Adipocyte (in vitro differentiated cells): ENCODE measurements at places on chromosomes 5 and 9.

DNA sequence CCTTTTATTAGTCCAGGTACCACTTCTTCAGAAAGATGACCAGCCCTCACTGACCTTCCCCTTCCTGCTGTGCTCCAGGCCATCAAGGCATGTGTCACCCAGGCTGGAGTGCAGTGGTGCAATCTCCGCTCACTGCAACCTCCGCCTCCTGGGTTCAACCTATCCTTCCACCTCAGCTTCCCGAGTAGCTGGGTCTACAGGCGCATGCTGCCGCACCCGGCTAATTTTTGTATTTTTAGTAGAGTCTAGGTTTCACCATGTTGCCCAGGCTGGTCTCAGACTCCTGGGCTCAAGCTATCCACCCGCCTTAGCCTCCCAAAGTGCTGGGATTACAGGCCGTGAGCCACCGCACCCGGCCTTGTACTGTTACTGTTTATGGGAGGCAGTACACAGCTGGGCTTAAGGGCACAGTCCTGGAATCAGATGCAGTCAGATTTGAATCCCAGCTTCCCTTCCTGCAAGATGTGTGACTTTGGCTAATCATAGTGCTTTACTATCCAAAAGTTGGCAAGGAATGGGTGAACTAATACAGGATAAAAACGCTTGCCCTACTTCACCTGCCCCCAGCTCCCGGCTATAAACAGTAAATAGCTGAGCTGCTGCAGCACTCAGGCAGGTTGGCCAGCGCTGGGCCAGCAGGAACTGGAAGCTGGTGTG lies 483 bp upstream of the EIF4EBP3 start:
- no peak for DNase-seq

GRCh38 chr5:132220491-132220890 lies 7.2 kb downstream of the P4HA2 start:
- peak; percentile 49 for DNase-seq

DNA sequence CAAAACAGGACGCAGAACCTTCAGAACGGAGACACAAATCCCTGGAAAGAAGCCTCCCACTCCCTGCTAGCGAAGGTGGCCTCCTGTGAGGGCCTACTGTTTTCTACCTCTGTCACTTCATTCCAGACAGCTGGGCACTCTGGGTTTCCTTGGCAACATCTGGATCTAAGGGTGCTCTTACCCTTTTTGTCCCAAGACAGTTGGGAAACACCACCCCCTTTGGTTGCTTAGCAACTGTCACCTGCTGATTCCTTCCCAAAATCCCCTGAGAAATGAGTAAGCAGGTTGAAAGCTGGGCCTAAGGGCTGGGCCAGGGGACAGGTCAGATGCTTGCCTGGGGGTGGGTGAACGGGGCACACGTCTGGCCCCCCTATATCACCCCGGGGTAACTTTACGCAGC lies 29.4 kb downstream of the NANS start:
- no peak for DNase-seq

DNA sequence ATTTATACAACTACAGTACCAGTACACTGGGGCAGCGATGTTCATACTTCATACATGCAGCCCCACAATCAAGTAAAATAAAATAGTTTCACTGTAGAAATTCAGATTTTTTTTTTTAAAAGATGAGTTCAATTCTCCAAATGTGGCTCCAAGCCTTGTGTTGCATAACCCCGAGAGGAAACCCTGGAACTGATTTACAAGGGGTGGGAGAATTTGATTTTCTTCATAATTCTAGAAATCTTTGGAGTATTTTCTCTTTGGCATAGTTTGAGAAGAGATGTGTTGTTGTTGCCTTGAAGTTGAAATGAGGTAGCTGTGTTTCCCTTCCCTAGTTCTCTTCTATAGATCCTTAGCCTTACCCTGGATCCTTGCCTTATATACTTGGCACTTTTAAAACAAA lies 3.1 kb downstream of the RHOBTB3 start:
- no peak for DNase-seq

DNA sequence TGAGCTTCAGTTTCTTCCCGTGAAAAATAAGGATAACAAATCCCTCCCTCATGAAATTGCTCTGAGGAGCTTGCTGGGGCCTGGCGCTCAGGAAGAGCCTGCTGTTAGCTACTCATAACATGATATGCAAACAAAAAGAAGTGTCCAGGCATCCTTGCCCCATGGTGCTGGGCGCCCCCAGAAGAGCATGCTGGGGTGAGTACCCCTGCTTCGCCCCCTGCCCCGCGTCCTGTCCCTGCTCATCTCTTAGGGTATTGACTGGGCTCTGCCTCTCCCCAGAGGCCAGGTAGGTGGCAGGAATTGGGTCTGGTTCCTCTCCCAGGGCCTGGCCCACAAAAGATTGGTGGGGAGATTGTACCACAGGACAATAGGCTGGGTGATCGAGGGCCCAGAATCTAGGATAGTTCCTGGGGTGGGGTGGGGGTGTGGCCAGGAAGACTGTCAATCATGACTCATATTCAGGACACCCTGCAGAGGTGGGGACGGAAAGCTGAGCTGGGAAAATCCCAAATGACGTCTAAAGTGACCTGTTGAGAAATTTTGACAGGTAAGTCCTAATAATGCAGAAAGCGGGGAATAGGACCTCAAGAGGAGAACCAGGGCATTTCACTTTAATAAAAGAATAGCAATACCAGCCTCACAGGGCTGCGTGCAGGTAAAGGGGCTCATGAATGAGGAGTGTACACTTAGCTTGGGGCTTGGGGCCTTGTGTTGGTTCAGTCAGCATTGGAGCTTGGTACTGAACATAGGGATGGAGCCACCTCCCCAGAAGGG lies 8.9 kb downstream of the PITX1 start:
- DNase-seq: peak; percentile 49

GRCh38 chr5:393846-394275 lies 49.1 kb upstream of the EXOC3 start:
- peak; percentile 66 for DNase-seq

GRCh38 chr9:34085581-34086500 lies 37.2 kb upstream of the UBAP2 start:
- no peak for DNase-seq

DNA sequence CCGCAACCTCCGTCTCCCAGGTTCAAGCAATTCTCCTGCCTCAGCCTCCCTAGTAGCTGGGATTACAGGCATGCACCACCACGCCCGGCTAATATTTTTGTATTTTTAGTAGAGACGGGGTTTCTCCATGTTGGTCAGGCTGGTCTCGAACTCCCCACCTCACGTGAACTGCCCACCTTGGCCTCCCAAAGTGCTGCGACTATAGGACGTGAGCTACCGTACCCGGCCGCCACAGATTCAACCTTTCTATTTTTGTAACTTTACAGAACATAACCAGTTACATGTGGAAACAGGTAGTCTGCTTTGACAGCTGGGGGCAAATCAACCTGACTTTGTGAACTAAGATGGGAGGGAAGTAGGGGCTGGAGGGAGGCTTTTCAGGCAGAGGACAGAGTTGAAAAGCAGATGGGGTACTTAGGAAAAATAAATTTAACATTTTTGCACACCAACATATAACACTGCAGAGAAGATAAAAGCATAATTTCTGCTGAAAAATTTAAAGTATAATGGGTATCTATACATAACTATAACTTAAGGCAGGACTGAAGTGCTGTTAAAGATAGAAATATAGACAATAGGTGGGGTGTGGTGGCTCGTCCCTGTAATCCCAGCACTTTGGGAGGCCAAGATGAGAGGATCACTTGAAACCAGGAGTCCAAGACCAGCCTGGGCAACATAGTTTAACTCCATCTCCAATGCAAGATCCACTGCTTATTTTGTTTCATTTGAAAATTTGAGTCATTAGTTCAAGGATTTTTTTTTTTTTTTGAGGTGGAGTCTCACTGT lies 5.1 kb downstream of the RPL37 start:
- no peak for DNase-seq

GRCh38 chr5:50964746-50965653 lies 298.6 kb downstream of the PARP8 start:
- DNase-seq: no peak

GRCh38 chr5:158398360-158399201 lies 539.6 kb upstream of the CLINT1 start:
- no peak for DNase-seq

GRCh38 chr9:15936306-15936921 lies 383.6 kb downstream of the CCDC171 start:
- peak; percentile 34 for DNase-seq

DNA sequence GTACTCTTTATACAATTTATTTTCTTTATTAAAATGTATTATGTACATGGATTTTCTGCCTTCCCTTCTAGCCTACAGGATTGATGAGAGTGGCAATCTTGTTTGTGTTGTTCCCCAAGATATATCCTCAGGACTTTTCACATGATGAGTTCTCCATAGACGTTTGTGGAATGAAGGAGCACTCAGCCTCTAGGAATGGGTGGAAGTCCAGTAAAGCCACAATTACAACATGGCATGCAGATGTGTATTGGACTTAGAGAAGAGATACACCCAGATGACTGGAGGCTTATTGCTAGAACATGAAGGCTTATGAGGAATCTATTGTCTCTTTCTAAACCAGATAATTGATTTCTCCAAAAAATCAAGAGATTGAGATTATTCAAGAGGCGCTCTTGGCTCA lies 8.2 kb upstream of the DOCK2 start:
- DNase-seq: peak; percentile 57

GRCh38 chr9:69385581-69386033 lies 60.6 kb downstream of the ENTREP1 start:
- DNase-seq: no peak

DNA sequence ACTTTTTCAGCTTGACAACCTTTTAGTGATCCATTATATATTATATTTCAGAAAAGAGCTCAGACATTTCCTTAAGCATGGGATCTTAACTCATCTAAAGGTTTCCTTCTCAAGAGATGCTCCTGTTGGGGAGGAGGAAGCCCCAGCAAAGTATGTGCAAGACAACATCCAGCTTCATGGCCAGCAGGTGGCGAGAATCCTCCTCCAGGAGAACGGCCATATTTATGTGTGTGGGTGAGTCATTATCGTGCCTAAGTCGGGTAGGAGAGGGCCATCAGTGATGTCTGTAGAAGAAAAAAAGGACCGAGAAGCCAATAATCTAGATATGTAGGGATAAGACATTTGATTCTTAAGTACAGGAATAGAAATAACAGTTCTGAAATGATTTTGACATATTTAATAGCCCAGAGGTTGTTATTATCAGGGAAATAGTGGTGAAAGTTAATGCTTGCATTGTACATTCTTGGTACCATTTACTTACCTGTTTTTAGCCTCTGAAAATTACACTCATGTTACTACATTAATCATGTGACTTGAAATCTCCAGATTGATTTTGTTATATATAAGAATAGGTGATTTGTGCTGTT lies 28.2 kb downstream of the MTRR start:
- DNase-seq: peak; percentile 22

DNA sequence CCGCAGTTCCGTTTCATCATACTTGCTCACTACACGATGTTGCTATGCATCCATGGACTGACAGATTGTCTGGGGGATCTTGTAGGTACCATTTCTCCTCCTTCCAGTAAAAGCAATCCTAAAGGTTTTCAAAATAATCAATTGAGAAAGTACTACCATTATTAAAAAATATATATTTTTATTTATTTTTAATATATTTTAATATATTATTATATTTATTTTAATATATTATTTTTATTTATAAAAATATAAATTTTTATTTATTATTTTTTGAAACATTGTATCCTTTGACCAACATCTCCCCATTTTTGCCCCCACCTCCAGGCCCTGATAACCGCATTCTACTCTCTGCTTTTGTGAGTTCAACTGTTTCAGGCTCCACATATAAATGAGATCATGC lies 237.6 kb upstream of the IRX4 start:
- DNase-seq: no peak

- DNase-seq: no peak
These were observed 182.5 kb downstream of the MED10 start for GRCh38 chr5:6195711-6196358.

GRCh38 chr9:5191985-5192384 lies 6.5 kb upstream of the INSL6 start:
- no peak for DNase-seq

DNA sequence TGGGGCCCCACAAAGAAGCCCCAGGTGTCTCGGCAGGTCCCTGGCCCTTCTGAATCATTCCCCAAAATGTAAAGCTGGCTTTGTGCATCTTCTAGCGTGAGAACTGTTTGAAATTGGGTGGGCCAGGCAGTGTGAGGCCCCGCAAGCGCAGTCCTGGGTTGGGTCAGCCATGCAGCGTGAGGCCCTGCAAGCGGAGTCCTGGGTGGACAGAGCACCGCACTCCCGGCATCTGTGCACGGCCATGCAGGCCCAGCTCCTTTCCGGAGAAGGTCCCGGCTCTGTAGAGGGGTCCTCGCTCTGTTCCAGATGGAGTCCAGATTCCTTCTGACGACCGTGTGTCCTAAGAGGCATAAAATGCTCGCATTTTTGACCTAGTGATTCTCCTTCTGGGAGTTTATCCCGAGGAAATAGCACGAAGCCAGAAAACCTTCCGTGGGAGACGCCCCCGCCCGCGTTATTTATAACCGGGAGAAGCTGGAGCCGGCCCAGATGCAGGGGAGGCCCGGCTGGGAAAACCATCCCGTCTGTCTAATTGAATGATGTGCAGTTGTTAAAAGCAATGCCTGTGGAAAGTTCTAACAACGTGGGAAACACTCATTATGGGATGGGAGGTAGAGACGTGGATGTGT lies 19.4 kb upstream of the NOTCH1 start:
- peak; percentile 27 for DNase-seq

- DNase-seq: no peak
These were observed 50.7 kb downstream of the DOCK8 start for GRCh38 chr9:265209-265870.

DNA sequence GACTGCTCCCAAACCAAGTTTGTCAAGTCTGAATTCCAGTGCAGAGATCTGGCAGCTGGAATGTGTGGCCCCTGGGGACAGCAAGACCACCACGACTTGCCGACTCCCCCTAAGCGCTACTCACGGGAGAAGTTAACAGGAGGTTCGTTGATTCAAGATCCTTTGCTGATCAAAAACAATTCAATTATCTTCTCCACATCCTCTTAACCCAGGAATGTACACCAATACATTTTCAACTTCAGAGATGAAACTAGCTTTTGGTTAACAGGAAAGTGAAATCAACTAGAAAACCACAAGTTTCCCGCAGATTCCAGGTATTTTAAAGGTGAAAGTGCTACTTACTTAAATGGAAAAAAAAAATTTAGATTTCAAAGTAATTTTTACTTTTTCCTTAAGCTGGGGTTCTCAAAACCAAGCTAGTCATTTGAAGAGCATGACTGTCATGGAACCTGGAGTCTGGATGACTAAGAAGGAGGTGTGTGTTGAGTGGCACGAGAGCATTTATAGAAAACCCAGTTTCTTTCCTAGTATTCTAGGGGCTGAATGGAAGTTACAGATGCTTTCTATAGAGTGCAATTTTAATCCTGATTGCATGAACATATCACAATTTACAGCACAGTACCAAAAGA lies 257.5 kb upstream of the PANK3 start:
- DNase-seq: no peak

DNA sequence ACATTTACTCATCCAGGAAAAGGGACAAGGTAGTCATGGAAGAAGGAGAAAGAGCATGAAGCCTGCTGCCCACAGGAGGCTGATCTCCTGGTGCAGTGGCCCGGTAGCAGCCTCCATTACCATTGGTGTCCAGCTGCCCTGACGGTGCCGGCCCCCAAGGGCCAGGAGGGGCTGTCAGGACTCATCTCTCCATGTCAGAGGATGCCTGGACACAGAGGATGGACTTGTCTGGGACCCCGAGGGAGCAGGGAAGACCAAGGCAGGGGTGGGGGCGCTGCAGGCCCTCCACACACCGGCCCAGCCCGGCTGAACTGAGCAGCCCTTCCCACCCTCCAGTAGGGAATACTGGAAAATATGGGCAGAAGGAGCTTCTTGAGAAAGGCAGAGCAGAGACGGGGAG lies 52.2 kb downstream of the IRX2 start:
- DNase-seq: no peak

- no peak for DNase-seq
These were observed 75.7 kb downstream of the PBX3 start for GRCh38 chr9:125822902-125823301.
